ENCODE measurements at places on chromosomes 12 and 14. TPM values are rescaled to one million over a fixed set of nuclear protein-coding genes. Genes with fewer than 3 reads are reported as not detected.

Gene OGFOD2
- 1.7 TPM for total RNA-seq

Gene MYO1A
- 97.3 TPM for total RNA-seq

Gene PRPH
- 14.5 TPM for total RNA-seq

DNA sequence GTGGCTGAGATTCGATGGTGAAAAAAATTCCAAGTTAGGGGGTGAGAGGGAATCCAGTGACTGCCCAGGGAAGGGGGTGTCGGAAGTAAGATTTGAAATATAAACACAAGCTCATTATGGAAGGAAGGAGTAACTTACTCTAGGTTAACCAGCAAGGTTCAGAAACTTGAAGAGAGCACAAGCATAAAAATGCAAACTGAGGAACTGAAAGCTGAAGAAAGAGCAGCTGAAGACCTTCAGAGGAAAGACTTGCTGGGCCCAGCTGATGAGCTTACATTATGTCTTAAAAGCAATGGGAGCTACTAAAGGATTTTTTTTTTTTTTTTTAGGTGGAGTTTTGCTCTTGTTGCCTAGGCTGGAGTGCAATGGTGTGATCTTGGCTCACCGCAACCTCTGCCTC is 189.7 kb upstream of the GRIN2B start:
- DNase-seq: no peak

DNA sequence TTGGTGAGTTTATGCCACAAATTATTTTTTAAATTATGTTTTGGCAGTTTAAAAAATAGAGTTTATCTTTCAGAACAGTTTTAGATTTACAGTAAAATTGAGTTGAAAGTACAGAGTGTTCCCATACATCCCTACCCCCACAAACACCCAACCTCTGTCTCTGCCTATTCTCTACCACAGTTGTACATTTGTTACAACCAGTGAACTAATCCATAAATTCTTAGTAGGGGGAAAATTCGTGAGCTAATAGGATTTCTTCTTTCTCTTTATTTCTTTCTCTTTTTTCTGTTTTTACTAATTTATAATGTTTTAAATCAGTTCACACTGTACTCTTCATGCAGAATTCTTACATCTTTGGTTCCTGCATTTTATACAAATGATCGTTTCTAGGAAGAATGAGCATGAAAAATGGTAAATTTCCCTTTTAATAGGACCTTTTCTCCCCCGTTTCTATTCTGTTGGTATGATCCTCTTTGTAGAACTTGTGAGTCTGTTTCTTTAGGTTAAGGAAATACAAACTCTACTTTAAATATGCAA is 56.7 kb downstream of the MIPOL1 start:
- DNase-seq: no peak

DNA sequence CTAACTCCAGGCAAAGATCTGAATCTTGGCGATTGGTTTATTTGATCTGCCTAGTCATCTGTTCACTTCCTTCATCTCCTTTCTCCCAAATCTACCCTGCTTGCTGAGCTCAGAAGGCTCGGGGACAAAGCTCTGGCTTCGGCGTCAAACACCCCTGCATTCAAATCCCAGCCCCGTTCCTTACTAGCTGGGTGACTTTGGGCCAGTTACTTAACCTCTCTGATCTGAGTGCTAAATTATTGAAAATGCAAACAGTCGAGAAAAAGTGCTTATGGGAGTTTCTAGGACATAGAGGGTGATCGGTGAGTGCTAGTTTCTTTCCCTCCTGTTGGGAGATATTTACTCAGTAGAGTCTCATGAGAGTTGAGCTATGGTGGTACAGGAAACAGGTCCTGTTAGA is 121.2 kb upstream of the RFLNA start:
- no peak for DNase-seq

DNA sequence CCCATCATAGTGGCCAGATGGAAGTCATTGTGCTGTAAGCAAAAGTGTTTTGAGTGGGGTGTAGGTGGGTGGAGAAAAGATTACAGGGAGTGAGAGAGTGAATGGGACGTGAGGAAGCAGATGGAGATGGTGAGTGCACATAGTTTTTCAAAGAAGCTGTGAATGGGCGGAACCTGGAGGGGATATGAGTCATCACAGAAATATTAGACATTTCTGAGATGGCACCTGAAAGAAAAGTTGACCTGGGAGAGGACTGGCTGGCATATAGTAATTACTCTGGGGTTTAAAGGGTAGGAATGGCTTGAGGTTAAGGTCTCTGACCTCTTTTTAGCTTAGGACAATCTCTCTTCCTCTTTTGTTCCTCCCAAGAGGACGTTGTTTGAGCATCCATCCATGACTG is 50.5 kb downstream of the ANO4 start:
- DNase-seq: no peak

- no peak for DNase-seq
These were observed 520 bp downstream of the CSRP2 start for GRCh38 chr12:76878099-76878898.

Measured in stomach (tissue), 19 donors.